Liver (tissue), 10 donors: ENCODE measurements at places on chromosomes 3 and 15.

- DNase-seq = no peak
These were observed 14.2 kb downstream of the ESYT3 start for GRCh38 chr3:138448631-138449030.

GRCh38 chr3:71488882-71489281, 94.6 kb downstream of the FOXP1 start:
- DNase-seq = no peak

- no peak for DNase-seq
These were observed 16.6 kb upstream of the GYG1 start for GRCh38 chr3:148974726-148975125.

DNA sequence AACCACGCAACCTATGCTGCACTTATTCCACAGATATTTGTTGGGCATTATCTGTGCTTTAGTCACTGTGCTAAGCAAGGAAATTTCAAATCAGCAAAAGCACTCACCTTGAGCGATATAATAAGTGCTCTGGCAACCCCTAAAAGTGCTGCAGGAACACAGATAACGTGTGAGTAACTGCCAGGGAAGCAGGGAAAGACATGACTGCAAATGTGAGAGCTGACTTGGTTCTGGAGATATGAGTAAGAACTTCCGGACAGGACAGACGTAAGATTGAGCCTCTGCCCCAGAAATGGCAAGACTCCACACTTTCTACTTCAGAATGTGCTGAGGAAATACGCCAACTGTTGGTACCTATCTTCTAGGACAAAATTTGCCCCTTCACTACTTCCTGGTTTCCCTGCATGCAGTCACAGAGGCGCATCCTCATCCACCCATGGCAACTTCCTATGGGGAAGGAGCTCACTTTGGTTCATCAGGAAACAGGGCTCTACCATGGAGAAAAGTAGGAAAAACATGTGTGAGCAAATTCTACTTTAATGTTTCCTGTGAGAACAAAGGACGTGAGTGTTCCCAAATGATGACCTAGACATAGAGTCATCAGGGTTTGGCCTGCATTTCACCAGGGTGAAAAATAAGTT, 41.7 kb downstream of the AQP9 start:
- DNase-seq = no peak

DNA sequence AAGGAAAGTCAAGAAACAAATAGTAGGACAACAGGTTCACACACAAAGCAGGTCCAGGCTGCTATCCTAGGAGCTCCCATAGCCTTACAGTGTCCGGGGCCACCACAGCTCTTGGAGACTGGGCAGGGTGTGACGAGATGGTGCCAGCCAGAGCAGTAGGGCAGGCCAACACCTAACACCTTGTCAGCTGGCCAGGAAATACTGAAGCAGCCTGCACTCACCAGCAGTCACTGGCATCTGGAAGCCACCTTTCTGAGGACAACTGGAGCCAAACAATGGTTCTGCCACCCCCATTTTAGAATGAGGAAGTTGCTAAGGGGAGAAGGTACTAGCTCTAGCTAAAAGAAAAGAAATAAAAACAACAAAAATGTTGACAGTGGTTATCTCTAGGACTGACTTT, 47.2 kb downstream of the CCDC12 start:
- no peak for DNase-seq

- no peak for DNase-seq
These were observed 68.0 kb downstream of the ABHD5 start for GRCh38 chr3:43758592-43759225.

- DNase-seq = no peak
These were observed 159.0 kb upstream of the CHRNA7 start for GRCh38 chr15:31871166-31871886.
